ENCODE measurements at places on chromosomes 16 and 17.

- no peak for DNase-seq
Measured at GRCh38 chr17:79618383-79619067, 7.7 kb upstream of the RBFOX3 start.

- DNase-seq = no peak
Measured at GRCh38 chr17:6558932-6559752, 2.8 kb upstream of the PITPNM3 start.

- DNase-seq = no peak
Measured at GRCh38 chr16:79571903-79572535, 28.5 kb downstream of the MAF start.

GRCh38 chr17:34527136-34527907 lies 52.1 kb upstream of the TMEM132E start:
- DNase-seq = no peak

DNA sequence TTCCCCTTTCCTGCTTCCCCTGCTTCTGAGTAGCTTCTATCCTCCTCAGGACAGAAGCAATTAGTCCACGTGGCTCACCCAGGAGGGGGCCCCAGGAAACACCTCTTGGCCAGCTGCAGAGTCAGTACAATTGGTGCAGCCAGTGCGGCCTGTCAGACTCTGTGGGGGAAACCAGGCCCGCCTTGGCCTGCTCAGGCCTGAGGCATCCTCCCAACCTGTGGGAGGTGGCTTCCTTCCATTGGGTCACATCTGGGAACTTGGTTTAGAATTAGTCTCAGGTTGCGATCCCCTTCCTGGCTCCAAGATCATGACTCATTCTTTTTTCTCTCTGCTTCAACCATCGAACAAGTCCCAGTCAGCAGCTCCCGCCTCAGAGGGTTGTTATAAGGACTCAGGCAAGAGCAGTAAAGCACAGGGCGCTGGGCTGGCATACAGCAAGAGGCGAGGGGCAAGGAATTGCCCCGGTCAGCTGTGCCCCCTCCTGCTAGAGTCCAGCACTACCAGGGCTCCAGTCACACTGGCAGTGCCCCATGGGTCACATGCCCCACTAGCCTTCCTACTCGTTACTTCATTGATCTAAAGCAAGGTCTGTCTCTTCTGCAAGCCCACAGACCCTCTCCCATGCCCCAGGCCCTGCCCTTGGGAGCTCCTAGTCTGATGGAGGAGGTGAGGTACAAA lies 8.1 kb upstream of the EPX start:
- peak; percentile 90 for DNase-seq

DNA sequence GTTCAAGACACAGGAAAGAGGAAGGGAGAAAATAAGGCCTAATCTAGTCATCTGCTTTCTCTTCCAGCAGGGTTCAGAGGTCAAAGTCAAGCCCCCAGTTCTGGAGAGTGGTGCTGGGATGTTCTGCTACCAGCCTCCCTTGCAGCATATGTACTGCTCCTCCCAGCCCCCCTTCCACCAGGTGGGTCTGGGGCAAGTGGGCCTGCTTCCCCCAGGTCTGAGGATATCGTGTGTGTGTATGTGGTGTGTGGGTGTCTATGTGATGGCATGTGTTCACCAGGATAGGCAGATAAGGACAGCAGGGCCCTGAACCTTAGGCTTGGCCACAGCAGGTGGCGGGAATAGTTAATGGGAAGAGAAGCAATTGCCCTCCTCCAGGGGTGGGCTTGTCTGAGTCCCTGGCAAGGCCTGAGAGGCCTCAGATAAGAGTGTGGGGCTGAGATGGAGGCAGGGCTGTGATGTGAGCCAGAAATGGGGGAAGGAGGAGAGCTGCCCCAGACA lies 21.1 kb downstream of the FOXN1 start:
- DNase-seq = no peak

DNA sequence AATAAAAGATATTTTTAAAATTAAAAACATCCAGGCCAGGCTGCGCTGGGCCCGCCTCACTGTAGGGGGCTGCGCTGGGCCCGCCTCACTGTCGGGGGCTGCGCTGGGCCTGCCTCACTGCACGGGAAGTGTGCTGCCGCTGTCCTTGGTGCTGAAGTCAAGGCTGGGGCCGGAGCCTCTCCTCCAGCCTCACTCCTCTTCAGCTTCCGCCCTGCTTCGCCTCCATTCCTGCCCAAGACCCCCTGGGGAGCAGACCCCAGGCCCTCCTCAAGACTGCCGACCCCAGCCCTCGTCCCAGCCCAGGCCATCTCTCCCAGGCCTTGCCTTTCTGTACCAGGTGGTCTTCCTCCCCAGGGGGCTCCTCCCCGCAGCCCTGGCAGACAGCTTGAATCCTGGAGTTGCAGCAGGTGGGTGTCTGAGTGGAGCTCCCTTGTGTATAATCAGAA lies 26.2 kb downstream of the ENDOV start:
- DNase-seq = peak; percentile 52

GRCh38 chr16:89343501-89344457 lies 126.3 kb downstream of the ZNF778 start:
- DNase-seq = peak; percentile 51

DNA sequence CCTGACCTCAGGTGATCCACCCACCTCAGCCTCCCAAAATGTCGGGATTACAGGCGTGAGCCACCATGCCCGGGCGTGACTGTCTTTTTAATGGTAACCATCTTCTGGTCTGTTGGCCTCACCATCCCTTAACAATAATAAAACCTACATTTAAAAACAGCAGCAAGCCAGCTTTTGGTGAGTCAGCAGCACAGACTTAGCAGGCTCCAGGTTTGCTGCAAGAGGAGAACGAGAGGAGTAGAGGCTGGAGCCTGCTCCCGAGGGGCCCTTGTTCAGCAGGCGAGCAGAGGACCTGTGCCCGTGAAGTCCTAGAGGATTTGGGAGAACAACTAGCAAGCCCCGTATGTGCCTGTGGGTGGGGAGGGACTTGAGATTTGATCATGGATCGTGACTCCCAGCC lies 35.7 kb downstream of the MYH13 start:
- no peak for DNase-seq

DNA sequence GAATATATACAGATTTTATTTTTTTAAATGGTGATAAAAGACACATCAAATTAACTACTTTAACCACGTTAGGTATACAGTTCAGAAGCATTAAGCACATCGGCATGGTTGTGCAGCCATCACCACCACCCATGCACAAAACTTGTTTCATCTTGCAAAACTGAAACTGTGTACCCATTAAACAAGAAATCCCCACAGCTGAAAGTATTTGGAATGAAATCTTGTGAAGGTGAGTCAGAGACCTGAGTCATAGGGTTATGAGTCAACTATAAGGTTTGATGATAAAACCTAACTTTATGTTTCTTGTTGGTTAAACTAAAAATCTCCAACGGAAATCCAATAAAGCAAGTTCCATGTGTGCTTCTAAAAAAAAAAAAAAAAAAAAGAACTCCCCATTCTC lies 561.6 kb upstream of the PSMD7 start:
- DNase-seq = peak; percentile 95

DNA sequence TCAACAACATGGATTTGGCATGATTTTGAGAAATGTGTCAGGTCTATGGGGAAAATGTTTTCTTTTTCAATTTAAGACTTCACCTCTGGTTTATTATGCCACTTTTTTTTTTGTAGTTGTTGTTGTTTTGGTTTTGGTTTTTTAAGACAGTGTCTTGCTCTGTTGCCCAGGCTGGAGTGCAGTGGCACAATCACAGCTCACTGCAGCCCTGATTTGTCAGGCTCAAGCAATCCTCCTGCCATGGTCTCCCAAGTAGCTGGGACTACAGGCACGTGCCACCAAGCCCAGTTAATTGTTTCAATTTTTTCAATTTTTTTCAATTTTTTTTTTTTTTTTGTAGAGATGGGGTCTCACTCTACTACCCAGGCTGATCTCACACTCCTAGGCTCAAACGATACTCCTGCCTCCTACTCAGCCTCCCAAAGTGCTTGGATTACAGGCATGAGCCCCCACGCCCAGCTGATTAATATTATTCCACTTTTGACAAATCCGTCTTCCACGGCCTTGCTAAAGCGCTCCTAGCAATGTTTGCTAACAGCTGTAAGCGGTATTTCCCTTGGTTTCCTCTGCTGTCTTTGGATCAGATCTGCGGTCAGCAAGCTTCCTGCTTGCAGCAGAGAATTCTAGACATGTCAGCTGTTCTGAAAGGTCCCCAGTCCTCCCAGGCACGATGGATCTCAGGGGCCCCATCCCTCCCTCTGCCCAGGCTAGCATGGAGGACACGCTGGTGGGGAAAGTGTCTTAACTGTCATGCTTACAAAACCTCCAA lies 7.0 kb upstream of the MILR1 start:
- peak; percentile 55 for DNase-seq

- no peak for DNase-seq
Measured at GRCh38 chr17:31131299-31131698, 36.5 kb downstream of the NF1 start.

GRCh38 chr17:77628035-77628434 lies 330.5 kb upstream of the TNRC6C start:
- no peak for DNase-seq

GRCh38 chr17:77212081-77212832 lies 71.5 kb downstream of the SEC14L1 start:
- no peak for DNase-seq

GRCh38 chr16:17945080-17945601 lies 391.4 kb downstream of the NPIPA8 start:
- DNase-seq = no peak

GRCh38 chr17:45426561-45426960 lies 6.1 kb downstream of the ARHGAP27 start:
- no peak for DNase-seq

DNA sequence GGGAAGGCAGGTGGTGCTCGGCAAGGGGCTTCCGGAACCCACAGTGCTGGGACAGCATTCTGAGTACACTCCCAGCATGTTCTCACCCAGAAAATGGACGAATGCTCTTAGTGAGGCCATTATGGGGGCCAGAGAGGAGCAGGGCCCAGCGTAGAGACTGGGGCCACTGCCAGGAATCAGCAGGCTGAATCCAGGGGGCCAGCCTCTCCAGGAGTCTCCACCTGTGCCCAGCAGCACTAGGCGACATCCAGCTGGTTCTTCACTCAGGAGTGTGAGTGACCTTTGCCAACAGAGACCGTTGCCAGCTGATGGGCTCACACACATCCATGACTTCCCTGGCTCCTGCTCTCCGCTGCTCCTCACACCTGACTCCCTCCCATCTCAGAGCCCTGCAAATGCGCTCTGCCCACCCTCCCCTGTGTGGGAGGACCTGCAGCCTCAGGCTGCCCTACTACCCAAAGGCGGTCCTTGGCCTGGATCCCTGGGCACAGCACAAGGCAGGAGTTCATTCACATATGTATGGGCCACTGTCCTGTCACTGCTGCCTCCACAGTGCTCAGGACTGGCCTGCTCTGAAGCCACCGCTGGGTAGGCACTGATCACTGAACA lies 5.1 kb downstream of the RHBDF1 start:
- no peak for DNase-seq

- peak; percentile 50 for DNase-seq
Measured at GRCh38 chr17:69480245-69480644, 65.7 kb downstream of the MAP2K6 start.

- DNase-seq = no peak
Measured at GRCh38 chr16:51708861-51709260, 557.8 kb upstream of the SALL1 start.

- DNase-seq = no peak
Measured at GRCh38 chr17:80526116-80526910, 18.3 kb upstream of the RPTOR start.

DNA sequence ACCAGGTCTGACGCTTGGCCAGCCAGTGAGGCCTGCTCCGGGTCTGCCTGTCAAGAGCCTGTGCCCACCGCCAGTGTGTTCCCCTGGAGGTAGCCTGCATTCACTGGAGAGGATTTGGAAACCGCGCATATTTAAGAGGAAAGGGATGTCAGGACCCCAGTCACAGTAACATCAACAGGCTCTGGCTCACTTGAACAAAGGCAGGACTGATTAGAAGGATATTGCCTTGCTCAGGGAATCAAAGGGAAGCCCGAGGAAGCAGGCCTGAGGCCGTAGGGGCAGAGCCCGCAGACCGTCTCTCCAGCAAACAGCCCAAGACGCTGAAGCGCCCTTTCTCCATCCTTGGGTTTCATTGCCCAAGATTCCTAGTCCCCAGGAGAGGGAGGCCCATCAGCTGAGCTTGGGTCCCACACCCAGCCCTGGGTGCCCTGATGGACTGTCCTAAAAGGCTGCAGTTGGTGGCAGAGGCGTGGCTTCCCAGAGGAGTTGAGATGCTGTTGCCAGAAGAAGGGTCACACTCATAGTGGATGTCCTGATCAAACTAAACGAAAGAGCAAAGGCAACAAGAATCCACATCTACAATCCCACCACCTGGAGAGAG lies 23.2 kb downstream of the NT5M start:
- DNase-seq = no peak

- no peak for DNase-seq
Measured at GRCh38 chr17:50584116-50584515, 23.6 kb downstream of the CACNA1G start.

DNA sequence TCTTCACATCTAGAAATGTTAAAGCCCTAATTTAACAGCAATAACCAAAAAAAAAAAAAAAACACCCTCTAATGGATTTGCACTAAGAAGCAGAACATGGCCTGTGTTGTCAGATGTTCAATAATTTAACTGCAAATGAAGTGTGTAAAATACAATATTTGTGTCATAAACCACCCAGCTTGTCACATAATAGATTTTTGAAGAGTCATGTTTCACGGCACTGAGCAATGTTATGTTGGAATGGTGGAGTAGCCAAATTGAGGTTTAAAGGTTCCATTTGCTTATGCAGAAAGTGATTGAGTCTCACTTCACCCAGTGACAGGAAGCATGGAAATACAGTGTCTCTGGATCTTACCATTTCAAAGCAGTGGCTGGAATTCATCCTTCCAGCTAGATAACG lies 173.2 kb upstream of the XYLT1 start:
- DNase-seq = no peak

DNA sequence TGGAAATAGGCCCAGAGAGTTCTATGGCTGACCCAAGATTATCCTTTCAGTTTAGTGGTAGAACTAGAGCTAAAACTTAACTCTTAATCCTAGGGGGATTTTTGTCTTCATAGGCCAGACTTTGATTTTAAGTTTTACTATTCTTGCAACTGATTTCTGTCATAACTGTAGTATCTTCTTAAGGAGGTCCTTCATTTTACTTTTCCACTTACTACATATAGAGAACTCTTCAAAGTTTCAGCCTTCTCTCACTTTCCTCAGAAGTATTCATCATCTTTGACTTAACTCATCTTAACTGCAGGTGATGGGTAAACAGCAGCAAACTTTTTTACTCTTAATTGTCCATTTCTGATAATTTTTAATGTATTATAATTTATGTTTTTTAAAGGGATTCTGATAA lies 23.4 kb downstream of the RBBP6 start:
- no peak for DNase-seq
